Activated CD4-positive, alpha-beta T cell treated with anti-CD3 and anti-CD28 coated beads, Interleukin-2, amount 10 ng/mL, durations not matched to agents 24 days and 14 days (primary cell): ENCODE measurements at places on chromosomes 2 and 18. TPM values are rescaled to one million over a fixed set of nuclear protein-coding genes. Genes with fewer than 3 reads are reported as not detected.

CSRNP3 gene
- not detected in 2 replicates for total RNA-seq

- DNase-seq, result no peak
Measured at GRCh38 chr2:200761266-200761665, 50.4 kb upstream of the BZW1 start.

DNA sequence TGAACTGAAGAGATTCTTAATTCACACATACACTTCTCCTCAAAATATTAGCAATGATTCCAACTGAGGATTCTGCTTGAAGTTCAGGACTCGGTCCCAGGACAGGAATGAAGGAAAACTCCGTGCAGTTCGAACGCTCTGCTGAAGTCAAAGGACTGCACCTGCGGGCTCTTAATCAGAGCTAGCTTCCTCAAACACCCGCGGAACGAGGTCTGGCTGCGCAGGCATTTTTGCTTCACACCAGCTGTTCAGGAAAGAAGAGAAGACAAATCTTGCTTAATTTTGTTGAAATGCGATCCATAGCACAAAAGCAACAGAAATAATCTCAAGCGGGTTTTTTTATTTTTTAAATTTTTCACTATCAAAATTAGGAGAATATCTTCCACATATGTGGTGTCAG, 175.6 kb downstream of the LAMA1 start:
- no peak for DNase-seq

DNA sequence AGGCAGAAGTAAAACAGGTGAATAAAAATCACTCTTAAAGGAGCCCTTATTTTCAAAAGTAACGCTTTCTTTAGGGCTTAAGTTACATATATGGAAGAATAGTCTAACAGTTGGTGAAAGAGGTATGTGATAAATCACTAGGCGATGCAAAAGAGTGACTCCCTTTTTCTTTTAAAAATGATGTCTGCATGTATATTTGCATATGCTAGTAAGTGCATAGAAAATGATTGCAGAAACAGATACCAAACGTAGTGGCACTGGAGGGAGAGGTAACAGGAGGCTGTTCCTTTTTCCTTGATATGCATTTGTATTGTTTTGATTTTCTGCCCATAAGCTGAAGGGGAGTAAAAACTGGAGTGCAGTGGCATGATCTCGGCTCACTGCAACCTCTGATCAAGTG, 158.3 kb downstream of the PRPF40A start:
- DNase-seq, result no peak
